EL (cell line): ENCODE measurements at places on chromosomes 1 and 21.

DNA sequence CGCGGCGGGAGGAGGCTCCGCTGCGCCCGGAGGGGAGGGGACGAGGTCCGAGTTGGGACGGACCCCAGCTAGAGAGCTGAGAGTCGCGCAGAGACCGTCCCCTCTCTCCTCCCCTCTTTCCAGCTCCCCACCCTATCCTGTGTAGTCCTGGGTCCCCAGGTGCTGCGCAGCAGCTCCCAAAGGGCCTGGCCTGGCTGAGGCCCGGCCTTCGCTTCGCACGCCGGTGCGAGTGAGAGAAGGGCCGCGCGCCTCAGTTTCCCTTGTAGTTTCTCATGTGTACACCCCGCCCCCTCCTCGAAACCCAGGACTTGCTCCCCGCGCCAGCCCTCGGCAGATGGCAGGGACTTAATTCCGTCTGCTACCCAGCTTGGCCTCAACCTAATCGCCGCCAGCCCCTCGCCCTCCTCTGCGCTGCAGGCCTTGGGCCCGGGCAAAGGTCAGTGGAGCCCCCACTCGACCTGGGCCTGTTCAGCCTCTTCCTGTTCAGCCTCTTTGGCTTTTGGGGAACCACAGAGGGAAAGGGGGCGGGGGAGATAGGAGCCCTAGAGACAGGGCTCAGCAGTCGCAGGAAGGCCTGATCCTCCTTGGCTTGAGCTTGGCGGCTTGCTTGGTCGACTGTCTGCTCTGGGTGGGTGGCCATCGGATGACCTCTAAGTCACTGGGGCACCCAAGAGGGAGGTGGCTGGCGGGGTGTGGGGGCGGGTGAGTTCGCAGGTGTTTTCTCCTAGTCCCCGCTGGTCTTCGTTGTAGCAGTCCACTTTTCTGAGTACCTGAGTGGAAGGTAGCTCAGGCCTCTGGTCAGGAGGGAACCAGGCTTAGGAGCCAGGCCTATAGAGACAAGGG, 1.0 kb downstream of the ZNF687 start:
- DNase-seq = peak; percentile 39

- DNase-seq = peak; percentile 27
Observed at GRCh38 chr1:162755306-162755705, 35.2 kb upstream of the HSD17B7 start.

- DNase-seq = no peak
Observed at GRCh38 chr1:35642471-35642955, 1.2 kb upstream of the PSMB2 start.

DNA sequence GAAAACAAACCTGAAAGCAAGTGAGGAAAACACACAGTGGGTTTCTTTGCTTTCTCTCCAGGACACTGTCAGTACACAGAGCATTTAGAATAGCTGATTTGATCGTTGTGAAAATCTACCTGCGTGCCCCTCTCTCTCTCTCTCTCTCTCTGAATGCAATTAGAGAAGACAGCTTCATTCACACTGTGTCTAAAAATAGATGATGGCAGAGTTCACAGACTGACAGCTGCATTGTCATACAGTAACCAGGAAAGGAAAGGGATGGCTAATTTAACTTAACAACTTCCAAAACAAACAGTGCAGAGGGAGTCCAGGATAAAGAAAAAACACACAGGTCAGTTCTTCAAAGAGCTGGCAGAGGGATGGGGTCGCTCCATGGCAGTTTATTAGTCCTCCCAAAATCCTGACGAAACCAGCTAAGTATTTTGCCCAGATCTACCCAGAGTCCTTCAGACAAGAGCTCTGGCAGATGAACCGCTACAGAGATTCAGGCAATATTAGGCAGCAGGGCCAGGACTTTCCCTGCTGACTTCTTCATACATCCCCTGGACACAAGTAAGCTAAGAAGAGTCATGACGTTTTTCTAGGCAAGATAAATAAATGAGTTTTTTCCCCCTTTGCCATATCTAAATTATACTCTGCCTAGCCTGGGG, 58.9 kb downstream of the WLS start:
- no peak for DNase-seq

- DNase-seq = peak; percentile 79
Observed at GRCh38 chr1:181173761-181174447, 85.4 kb downstream of the IER5 start.

- no peak for DNase-seq
Observed at GRCh38 chr1:209266590-209267205, 316.8 kb upstream of the CAMK1G start.
